Occipital lobe (tissue), 3 donors: ENCODE measurements at places on chromosomes 7 and 10. TPM values are rescaled to one million over a fixed set of nuclear protein-coding genes. Genes with fewer than 3 reads are reported as not detected.

GRCh38 chr7:64807731-64808365, 13.6 kb downstream of the ZNF138 start:
- DNase-seq: no peak

- DNase-seq: no peak
Measured at GRCh38 chr7:116902867-116903266, 40.5 kb downstream of the CAPZA2 start.

DNA sequence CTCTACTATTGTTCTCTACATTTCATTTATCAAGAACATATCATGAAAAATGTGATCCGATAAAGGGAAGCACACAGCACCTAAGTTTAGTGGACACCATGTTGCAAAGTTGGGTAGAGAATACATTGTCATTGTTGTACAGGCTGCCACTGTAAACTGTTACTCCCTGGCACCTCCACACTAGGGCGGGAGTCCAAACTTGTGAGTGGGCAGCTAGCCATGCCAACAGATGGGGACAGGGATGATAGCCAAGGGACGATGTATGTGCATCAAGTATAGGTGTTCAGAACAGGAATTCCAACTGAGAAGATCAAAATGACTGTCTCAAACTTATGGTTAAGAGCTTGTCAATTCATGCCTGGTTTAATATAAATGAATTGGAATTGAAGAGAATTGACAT, 31.1 kb upstream of the COMMD3 start:
- DNase-seq: no peak

- no peak for DNase-seq
Measured at GRCh38 chr7:66110856-66111255, 3.8 kb upstream of the CRCP start.

Gene PPP1R17
- total RNA-seq: 2.7 TPM

Gene PDE1C
- 17.8 TPM for total RNA-seq

Gene C10orf53
- total RNA-seq: not detected

Gene ST8SIA6
- 16.2 TPM for total RNA-seq

DNA sequence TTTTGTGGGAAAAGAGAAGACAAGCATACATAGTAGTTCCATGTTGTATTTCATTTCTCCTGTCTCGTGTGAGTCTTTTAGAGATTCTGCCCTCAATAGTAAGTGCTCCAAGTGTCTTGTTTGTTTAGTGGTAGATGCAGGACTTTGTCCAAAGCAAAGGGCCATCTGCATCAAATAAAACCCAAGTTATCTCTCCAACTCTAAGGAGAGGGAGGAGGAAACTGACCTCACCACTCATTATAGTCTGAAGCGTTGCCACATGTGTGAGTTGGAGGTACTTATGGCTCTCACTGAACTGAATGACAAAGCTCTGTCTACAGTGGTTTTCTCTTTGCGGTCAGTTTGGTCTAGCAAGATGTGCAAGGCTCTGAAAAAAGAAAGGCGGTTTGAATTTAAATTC, 272.6 kb downstream of the DOCK4 start:
- DNase-seq: no peak
